Breast epithelium (tissue), 4 donors: ENCODE measurements at places on chromosomes 1 and 21. TPM values are rescaled to one million over a fixed set of nuclear protein-coding genes. Genes with fewer than 3 reads are reported as not detected.

- no peak overlapping the region for H3K27ac ChIP-seq
- DNase-seq: no peak
- no peaks in the 10 kb centered on the region for H3K4me1 ChIP-seq
- no peaks in the 10 kb centered on the region for H3K27me3 ChIP-seq
- H3K4me3 ChIP-seq: no peak overlapping the region
These were observed 54.0 kb upstream of the ACTL8 start for GRCh38 chr1:17700945-17701810.

- no peak overlapping the region for H3K27ac ChIP-seq
- H3K4me3 ChIP-seq: no peak overlapping the region
- DNase-seq: no peak
- peaks cover 12% of the 10 kb centered on the region for H3K27me3 ChIP-seq
These were observed 58.7 kb downstream of the IGSF21 start for GRCh38 chr1:18166341-18166740.

DNA sequence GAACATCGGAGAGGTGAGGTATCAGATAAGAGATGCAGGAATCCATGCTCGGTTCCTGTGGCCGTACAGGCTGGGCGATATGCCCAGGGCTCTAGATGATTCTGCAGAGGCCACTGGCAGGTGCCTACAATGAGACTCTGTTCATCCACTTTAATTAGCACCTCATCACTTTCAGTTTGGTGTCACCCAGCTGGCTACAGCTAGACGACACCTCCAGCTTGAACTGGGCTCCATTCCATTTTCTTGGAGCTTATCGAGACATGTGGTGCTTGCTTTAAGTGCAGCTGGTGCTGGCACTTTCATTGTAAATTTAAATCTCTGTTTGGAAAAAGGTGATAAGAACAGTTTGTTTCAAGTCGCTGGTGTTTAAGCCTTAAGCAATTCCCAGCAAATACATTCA is 322.5 kb upstream of the ADGRL2 start:
- H3K4me1 ChIP-seq: no peaks in the 10 kb centered on the region
- no peak overlapping the region for H3K27ac ChIP-seq
- H3K36me3 ChIP-seq: no peaks in the 10 kb centered on the region
- H3K27me3 ChIP-seq: no peaks in the 10 kb centered on the region
- no peak for DNase-seq
- H3K4me3 ChIP-seq: no peak overlapping the region

GRCh38 chr1:113782406-113782805 is 23.1 kb upstream of the PHTF1 start:
- no peak overlapping the region for H3K27ac ChIP-seq
- H3K27me3 ChIP-seq: no peaks in the 10 kb centered on the region
- H3K4me3 ChIP-seq: no peak overlapping the region
- DNase-seq: no peak

DNA sequence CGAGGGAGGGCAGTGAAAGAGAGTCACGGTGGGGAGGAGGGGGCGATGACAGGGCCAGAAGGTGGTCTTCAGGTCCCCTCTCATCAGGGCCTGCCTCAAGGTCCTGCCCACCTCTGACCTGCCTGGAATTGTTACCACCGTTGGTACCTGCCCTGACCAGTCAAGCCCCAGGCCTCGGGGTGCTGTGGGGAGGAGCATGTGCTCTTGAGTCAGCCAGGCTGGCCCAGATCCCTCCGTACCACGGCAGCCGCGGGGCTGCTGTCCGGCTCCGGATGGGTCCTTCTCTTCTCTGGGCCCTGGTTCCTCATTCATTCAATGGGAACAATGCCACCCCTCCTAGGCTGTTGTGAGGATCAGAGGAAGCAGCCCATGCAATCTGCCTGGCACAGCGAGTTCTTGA is 22.0 kb downstream of the SERINC2 start:
- peak overlapping the region; percentile 66 for H3K27ac ChIP-seq
- no peak overlapping the region for H3K4me3 ChIP-seq
- H3K27me3 ChIP-seq: no peaks in the 10 kb centered on the region
- no peaks in the 10 kb centered on the region for H3K36me3 ChIP-seq
- no peaks in the 10 kb centered on the region for H3K4me1 ChIP-seq
- DNase-seq: peak; percentile 69

- no peak overlapping the region for H3K27ac ChIP-seq
- DNase-seq: no peak
- no peaks in the 10 kb centered on the region for H3K27me3 ChIP-seq
- H3K4me1 ChIP-seq: no peaks in the 10 kb centered on the region
- H3K4me3 ChIP-seq: no peak overlapping the region
- no peaks in the 10 kb centered on the region for H3K36me3 ChIP-seq
These were observed 290.3 kb upstream of the B3GALT2 start for GRCh38 chr1:193476748-193477147.

GRCh38 chr1:230274254-230274653 is 151.9 kb downstream of the PGBD5 start:
- no peak overlapping the region for H3K27ac ChIP-seq
- H3K27me3 ChIP-seq: no peaks in the 10 kb centered on the region
- no peaks in the 10 kb centered on the region for H3K4me1 ChIP-seq
- no peak for DNase-seq

DNA sequence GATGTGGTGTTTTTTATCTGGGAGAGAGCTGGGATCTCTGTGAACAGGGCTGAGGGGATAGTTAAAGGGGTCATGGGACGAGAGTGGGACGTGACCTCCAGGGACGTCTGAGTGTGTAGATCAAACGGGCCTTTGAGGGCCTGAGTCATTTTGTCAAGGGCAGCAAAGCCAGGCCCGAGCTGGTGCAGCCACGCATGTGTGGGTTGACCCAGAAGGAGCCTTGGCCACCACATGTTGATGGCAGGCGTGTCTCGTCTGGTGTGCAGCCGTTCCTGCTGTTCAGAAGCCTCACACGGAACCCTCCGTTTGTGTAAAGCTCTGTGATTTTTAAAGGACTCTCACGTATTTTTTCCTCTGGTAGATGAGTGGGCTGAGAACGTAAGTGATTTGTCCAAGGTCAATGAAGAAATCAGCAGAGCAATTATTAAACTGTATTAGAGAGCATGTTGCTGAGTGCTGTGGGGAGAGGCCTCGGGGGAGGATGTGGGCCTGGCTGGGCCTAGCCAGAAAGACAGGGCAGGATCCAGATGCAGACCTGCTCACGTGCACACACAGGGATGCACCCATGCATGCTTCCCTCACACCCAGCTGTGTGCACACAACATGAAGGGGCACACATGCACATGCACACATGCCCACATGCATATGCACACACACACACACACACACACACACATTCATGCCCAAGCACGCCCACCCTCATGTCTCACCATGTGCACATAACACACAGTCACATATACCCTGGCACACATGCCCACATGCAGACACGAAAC is 89.8 kb downstream of the AJAP1 start:
- no peaks in the 10 kb centered on the region for H3K27me3 ChIP-seq
- H3K4me3 ChIP-seq: no peak overlapping the region
- DNase-seq: no peak
- no peaks in the 10 kb centered on the region for H3K4me1 ChIP-seq
- H3K36me3 ChIP-seq: no peaks in the 10 kb centered on the region
- no peak overlapping the region for H3K27ac ChIP-seq

DNA sequence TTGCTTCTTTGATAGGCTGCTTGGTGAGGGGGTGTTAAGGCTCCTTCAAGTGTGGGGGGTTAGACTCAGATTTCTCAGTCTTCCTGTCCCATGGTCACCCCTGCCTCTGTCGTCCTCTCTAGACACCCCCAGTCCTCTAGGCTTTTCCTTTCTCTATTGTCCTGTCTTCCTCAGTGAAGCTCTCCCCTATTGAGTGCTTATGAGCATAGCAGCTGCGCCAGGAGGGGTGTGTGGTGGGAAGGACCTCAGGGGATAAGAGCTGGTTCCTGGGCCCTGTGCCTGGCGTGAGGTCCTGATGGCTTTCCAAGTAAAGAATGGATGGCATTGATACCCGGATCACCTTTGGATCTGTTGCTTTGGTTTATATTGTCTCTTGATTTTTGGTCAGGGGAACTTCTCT is 69.1 kb downstream of the DIP2A start:
- H3K27ac ChIP-seq: no peak overlapping the region
- H3K36me3 ChIP-seq: no peaks in the 10 kb centered on the region
- H3K27me3 ChIP-seq: no peaks in the 10 kb centered on the region
- no peak overlapping the region for H3K4me3 ChIP-seq
- DNase-seq: no peak

- H3K36me3 ChIP-seq: no peaks in the 10 kb centered on the region
- H3K27me3 ChIP-seq: no peaks in the 10 kb centered on the region
- no peak overlapping the region for H3K27ac ChIP-seq
- no peak for DNase-seq
These were observed 139.7 kb downstream of the TSEN15 start for GRCh38 chr1:184191181-184191621.

- H3K27me3 ChIP-seq: peaks cover 82% of the 10 kb centered on the region
- H3K4me3 ChIP-seq: no peak overlapping the region
- no peaks in the 10 kb centered on the region for H3K4me1 ChIP-seq
- H3K36me3 ChIP-seq: no peaks in the 10 kb centered on the region
These were observed 1.0 kb downstream of the EPHA10 start for GRCh38 chr1:37763791-37764413.

DNA sequence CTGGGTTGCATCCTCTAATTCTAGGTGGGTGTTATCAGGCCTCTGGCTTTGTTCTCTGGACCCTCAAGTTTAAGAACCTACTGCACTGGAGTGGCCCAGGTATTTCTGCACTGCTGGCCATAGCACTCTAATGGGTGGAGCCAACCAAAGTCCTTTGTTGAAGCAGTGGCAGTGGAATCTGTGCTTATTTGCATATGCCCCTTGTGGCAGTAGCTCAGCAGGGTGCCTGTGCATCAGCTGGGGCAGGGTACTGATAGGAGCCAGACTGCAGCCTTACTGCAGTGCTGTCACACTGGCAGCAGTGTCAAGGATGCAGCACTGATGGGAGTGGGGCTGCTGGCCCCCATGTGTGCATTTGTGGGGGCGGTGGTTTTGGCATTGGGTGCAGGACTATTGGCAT is 660.6 kb downstream of the LRRIQ3 start:
- no peaks in the 10 kb centered on the region for H3K27me3 ChIP-seq
- no peaks in the 10 kb centered on the region for H3K36me3 ChIP-seq
- no peak overlapping the region for H3K27ac ChIP-seq
- no peaks in the 10 kb centered on the region for H3K4me1 ChIP-seq
- DNase-seq: no peak

GRCh38 chr1:116667575-116668105 is at the start of gene IGSF3:
IGSF3 (minus strand) TSS chr1:116667733; CDS start chr1:116666326, 1,407 bp downstream.
- H3K27ac ChIP-seq: peak within 1 kb of the TSS; percentile 68
- peak; percentile 69 for DNase-seq
- no peaks in the 10 kb centered on the region for H3K27me3 ChIP-seq

DNA sequence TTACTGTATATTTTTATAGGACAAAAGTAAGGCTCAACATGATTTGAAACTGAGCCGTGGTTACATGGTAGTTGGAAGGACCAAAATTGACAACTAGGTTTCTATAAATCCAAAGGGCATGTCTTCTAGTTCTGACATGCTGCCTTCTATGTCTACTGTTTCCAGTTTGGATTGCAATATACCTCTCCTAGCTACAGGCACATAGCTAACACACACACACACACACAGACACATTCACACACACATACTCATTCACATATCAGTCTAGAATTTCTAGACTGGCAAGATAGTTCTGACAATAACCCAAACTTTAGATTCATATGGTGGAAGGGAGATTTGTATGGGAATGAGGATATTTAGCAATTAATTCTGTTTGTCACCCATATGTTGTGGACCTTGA is 544.8 kb upstream of the CAMK1G start:
- H3K27me3 ChIP-seq: no peaks in the 10 kb centered on the region
- no peak for DNase-seq
- H3K27ac ChIP-seq: no peak overlapping the region
- H3K4me3 ChIP-seq: no peak overlapping the region
- no peaks in the 10 kb centered on the region for H3K4me1 ChIP-seq

DNA sequence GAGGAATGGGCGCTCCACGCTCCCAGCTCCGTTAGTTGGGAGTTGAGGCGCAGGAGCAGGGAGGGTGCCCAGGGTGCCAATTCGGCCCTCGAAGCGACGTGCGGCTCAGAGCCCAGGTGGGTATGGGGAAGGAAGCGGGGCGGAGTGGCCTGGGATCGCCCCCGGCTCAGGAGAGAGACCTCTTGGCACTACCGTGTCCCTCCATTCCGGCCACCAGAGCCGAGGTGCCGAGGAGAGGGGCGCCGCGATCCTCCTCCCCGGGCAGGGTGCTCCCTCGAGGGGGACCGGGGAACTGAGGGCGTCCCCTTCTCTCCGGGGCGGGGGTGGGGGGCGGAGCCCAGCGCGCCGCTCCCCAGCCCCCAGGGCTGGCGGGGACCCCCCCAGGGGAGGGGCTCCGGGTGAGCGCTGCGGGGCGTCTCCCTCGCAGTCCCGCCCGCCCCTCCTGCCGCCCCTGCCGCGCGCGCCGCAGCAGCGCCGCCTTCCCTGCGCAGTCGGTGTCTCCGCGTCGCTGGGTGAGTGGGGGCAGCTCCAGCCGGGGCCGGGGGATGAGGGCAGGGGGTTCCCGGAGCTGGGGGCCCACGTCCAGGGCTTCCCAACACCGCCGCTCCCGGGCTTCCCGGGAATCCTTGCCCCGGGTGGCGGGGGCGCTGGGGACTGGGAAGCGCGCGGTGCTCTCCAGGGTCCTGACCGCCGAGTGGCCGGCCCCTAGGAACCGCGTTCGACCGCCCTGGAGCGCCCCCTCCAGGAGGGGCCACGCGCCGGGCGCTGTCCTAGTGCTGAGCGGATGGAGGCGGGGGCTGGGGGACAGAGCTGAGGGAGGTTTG is at the start of gene HPCA:
HPCA (plus strand) TSS at position 488 of the 824 bp plus-strand sequence. CDS start 2,408 bp downstream, outside the sequence.
- no peaks in the 10 kb centered on the region for H3K36me3 ChIP-seq
- no peak within 1 kb of the TSS for H3K27ac ChIP-seq
- peaks cover 10% of the 10 kb centered on the region for H3K4me1 ChIP-seq
- H3K4me3 ChIP-seq: peak within 1 kb of the TSS; percentile 56
- DNase-seq: peak; percentile 65
- H3K27me3 ChIP-seq: peaks cover 10% of the 10 kb centered on the region

GRCh38 chr1:202873026-202873425 is 15.9 kb downstream of the RABIF start:
- no peak for DNase-seq
- no peak overlapping the region for H3K4me3 ChIP-seq
- no peak overlapping the region for H3K27ac ChIP-seq

GRCh38 chr21:42964546-42965210 is 9.7 kb upstream of the PKNOX1 start:
- no peak overlapping the region for H3K4me3 ChIP-seq
- H3K27ac ChIP-seq: no peak overlapping the region
- no peaks in the 10 kb centered on the region for H3K4me1 ChIP-seq
- no peaks in the 10 kb centered on the region for H3K27me3 ChIP-seq

DNA sequence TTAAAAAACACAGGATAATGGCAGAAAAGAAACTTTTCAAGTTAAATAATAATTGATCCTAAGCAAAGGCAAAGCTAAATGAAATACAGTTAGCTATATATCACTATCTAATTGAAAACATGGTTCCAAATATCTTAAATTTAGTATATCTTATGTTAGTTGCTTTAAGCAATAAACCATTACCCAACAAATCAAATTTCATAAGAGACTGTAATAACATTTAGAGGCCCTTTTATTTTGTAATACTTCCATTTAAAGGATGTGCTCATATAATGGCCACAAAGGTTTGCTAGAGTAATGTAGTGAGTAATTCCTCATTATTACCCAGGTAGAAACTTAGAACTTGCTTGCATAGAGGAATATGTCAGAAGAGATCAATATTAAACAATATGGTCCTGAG is 32.3 kb downstream of the RPL5 start:
- H3K4me1 ChIP-seq: no peaks in the 10 kb centered on the region
- DNase-seq: no peak
- H3K4me3 ChIP-seq: no peak overlapping the region
- no peaks in the 10 kb centered on the region for H3K36me3 ChIP-seq
- H3K27ac ChIP-seq: no peak overlapping the region

Gene LEFTY2
- 0.88 TPM for total RNA-seq

Gene CLDN17
- not detected for total RNA-seq

Gene HEYL
- 2.3 TPM for total RNA-seq

Gene PLCH2
- 10.2 TPM for total RNA-seq

Gene PYHIN1
- total RNA-seq: 2.9 TPM
